ENCODE measurements at places on chromosomes 3 and 15. TPM values are rescaled to one million over a fixed set of nuclear protein-coding genes. Genes with fewer than 3 reads are reported as not detected.

- no peak for DNase-seq
These were observed 148.4 kb downstream of the B3GALNT1 start for GRCh38 chr3:160956785-160957184.

GRCh38 chr3:52038227-52038626 lies 18.1 kb downstream of the DUSP7 start:
- no peak for DNase-seq

GRCh38 chr3:80553211-80553610 lies 785.4 kb upstream of the ROBO1 start:
- DNase-seq: no peak

- no peak for DNase-seq
These were observed 89.8 kb downstream of the LRRC3B start for GRCh38 chr3:26712211-26713026.

The TNK2 gene
- total RNA-seq: 146 TPM

GRCh38 chr3:170128259-170128976 lies 53.1 kb downstream of the PHC3 start:
- no peak for DNase-seq

- DNase-seq: no peak
These were observed 285.3 kb upstream of the TGFBR2 start for GRCh38 chr3:30321065-30321464.

GRCh38 chr3:128496602-128497304 lies 3.8 kb upstream of the GATA2 start:
- DNase-seq: no peak

GRCh38 chr3:159731254-159731653 lies 257.4 kb upstream of the IL12A start:
- DNase-seq: no peak

The MAP4 gene
- total RNA-seq: 56.8 TPM

DNA sequence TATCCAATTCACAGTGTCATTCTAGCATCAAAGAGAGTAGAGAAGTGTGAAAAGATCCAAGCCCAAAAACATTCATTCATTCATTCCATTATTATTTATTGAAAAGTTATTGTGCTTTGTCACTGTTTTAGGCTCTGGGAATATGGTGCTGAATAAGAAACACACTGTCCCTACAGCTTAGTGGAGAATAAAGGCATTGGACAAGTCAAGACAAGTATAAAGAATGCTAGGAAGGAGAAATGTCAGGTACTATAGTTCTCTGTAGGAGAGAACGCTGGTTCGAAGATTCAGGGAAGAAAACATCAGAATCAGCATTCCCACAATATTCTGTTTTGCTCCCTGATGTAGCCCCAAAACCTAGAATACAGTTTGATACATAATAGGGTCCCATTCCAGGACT lies 128.8 kb upstream of the CHRM5 start:
- no peak for DNase-seq

DNA sequence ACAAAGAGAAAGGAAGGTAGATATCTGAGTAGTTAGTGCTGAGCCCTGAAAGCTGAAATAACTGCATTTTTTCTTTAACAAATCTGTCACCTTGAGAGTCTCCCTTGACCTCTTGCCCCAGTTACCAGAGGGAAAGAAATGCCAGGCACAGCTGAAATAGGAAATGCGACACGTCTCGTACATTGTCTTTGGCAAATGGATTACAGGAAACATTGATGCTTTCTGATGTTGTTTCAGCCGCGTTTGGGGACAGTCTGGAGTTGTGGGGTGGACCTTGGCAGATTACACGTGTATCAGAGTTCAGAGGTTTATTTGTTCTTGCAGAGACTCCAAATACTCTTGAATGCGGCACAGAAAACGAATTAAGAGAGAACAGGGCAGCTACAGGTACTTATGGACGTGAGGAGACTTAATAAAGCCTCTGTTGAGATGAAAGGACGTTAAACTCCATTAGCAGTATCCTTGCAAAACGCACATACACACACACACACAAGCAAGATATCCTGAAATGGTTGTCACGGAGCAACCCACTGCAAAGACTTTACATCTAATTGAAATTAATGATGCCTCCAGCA lies 272.8 kb upstream of the RORA start:
- no peak for DNase-seq

- DNase-seq: no peak
These were observed 1042.0 kb downstream of the ROBO1 start for GRCh38 chr3:78725703-78726246.

DNA sequence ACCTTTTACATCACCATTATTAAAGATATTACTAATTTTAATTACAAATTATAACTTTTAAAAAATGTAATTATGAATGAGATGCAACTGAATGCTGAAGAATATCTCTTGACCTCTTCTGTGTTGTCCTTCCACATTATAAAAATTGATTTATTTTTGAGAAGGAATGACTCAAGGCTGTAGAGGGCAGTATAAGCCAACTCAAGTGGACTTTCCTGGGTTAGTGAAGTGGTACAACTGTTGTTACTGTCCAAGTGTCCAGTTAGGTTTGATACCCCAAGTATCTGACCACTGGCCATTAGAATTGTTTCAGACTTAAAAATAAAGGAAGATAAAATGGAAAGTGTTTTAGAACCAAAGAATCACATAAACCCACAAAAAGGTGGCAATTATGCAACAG lies 51.9 kb downstream of the BBX start:
- no peak for DNase-seq

GRCh38 chr15:73567020-73567419 lies 66.2 kb downstream of the NPTN start:
- DNase-seq: no peak

The NMNAT3 gene
- 8.3 TPM for total RNA-seq

GRCh38 chr15:79635897-79636561 lies 203.9 kb downstream of the MINAR1 start:
- DNase-seq: no peak

DNA sequence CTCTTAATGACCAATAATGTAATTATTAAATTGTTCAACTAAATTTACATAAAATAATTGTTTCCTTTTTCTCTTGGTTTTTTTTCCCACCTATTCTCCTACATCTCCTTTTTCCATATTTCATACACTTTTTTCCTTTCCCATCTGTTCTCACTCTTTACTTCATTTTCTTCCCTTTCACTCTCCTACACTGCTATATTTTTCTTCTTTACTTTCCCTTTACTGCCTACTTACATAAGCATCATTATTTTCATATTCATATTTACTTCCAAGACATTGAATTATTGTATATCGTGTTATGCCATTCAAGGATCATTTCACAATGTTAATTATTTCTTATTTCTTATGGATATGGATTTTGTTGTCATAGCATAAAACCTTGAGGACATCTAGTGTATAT lies 1275.6 kb downstream of the NSUN3 start:
- no peak for DNase-seq

The LRRC57 gene
- total RNA-seq: 18.4 TPM

The ACTC1 gene
- total RNA-seq: not detected

- DNase-seq: no peak
These were observed 68.6 kb downstream of the TGFBR2 start for GRCh38 chr3:30675006-30675405.

The LRRC28 gene
- total RNA-seq: 14.9 TPM
